T1000 (cell line): ENCODE measurements at places on chromosomes 2 and 18.

DNA sequence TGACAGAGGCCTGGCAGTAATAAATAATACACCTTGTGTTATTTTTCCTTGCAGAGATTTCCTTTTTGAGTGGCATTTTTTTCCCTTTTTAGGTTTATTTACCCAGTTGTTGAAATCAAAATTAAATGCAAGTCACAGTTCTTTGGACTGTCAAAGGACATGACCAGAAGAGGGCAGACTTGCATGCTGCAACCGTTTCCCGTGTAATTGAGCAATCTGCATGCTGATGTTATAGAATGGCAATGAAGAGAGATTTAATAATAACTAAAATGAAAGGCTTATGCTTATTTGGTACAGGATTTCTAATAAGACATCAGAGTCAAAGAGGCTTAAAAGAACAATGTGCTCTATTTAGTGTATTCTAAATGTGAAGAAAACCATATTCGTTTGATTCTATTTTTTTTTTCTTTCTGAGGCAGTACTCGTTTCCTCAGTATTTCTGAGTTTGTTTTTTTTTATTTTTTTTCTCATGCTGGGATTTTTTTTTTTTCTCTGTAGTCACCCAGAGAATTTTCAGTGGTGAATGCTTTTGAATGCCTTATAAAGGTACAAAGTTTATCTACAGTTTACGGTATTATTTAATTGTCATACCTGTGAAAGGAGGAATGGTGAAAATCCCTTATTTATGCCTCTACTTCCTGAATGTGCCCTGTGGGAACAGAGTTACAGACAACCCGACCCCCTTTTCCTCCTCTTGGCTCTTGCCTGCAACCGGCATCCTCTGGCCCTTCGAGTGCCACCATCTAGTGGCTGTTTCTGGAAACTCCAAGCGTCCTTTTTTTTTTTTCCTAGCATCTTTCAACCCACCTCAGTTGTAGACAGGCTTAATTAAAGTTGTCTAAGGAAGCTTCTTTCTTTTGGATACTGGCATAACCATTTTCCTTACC, 368.5 kb downstream of the LRRTM1 start:
- no peak for DNase-seq

DNA sequence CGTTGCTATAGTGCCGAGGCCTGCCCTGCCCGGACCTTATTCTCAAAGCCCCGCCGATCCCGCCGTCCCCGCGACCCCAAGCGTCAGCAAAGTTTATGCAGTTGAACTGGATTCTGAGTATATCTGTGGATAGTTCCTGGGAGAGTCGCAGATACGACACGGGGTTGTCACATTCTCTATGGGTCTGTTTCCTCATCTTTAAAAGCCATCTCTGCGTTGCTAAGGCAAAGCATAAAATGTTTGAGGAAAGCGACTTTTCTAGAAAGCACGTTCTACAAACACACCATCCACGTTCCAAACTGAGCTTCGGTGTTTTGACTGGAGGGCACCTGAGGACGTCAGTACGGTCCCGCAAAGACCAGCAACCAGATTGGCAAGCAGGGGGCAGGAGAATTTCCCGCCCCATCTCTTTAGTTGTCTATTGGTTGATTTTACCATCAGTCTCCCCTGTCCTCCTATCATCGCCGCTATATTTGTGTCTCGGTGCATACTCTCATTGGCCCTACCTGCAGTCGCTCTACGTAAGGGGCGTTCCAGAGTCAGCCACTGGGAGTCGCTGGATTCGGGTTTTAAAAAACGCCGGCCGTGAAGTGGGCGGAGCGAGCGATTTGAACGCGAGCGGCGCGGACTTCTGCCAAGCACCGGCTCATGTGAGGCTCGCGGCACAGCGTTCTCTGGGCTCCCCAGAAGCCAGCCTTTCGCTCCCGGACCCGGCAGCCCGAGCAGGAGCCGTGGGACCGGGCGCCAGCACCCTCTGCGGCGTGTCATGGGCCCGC, at the start of gene CENPA:
TSS of gene CENPA (plus strand) at position 626 of the 776 bp plus-strand sequence. CDS start at position 767, 141 bp downstream.
- DNase-seq: peak; percentile 92

GRCh38 chr2:231469583-231469950, 5.3 kb upstream of the NCL start:
- no peak for DNase-seq

DNA sequence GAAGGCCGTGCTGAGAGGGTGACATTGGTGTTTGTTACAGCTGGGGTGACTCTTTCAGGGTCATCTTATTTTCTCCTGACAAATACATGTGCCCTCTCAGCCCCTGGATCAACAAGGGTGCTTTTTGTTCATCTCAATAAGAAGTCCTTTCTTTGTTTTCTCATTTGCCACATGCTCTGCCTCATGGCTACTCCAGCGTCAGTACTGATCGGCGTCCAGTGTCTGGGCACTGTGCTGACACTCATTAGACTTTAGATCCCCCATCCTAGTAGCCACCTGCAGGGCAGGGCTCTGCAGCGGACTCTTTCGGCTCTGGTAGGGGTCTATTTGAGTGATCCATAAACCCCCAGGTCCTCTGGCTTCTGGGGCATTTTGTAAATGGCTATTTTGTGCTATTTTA, 38.4 kb downstream of the NPPC start:
- no peak for DNase-seq

- DNase-seq: no peak
These were observed 300.3 kb downstream of the NBAS start for GRCh38 chr2:15260835-15261234.

DNA sequence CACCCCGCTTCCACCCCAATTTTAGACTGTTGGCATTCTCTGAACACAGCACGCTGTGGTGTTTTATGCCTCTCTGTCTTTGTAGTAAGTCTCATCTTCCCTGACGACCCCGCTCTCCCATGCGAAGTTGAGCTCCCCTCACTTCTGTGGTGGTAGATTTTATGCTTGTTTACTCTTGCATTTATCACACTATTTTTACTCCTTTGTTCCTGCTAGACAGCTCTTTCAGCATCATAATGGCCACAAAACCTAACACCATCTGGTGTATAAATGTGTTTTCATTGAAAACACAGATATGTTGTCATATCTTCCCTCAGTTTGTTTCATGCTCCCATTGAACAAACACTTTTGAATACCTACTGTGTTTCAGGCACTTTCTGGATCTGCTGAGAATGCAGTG, 57.1 kb downstream of the PKP4 start:
- DNase-seq: no peak

DNA sequence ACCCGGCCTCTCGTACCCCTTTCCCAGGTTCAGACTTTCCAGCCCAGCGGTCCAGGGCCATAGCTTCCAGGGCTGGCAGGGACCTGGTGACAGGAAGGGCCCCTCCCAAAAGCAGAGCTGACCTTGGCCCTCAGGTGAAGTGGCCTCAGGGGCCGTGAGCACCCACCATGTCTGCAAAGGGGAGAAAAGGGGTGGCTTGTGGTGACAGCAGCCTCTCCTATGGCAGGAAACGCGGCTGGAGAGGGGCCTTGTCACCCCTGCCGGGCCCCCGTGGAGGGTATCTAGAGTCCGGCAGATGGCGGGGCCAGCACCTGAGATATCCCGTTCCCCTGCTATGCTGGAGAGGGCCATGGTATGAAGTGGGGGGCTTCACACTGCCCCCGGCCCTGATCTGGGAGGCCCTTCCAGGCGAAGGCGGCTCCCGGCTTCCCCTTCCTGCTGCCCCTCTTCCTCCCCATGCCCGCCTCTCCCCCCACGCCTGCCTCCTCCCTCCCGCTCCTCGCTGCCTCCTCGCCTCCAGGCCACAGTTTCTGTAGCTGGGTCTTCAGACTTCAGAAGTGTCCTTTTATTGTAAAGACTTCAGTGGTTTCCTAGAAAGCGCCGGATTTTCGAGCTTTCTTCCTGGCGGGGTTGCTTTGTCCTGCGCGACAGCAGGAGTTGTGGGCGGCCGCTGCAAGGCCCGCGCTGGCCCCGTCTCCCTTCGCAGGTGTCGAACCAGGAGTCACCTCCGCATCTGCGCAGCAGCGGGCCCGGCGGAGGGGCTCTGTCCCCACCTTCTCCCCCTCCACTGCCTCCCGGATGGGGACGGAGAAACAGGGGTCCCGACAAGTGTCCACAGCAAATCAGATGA, 240.5 kb upstream of the MYT1L start:
- no peak for DNase-seq

DNA sequence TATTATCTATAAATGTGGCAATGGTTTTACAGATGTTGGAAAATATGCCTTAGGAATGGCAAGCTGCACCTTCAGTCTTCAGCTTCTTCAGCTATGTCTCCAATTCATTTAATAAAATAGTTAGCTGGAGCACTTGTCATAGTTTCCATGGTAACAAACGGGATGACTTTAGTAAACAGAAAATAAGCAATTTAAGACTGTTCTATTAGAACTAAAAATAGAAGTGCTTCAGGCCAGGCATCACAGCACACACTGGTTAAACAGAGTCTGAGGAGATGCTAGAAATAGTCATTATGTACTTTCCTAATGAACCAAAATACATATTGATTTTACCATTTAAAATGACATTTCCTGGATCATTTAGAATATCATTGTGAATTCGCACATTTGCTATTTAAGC, 195.0 kb downstream of the GCA start:
- no peak for DNase-seq

DNA sequence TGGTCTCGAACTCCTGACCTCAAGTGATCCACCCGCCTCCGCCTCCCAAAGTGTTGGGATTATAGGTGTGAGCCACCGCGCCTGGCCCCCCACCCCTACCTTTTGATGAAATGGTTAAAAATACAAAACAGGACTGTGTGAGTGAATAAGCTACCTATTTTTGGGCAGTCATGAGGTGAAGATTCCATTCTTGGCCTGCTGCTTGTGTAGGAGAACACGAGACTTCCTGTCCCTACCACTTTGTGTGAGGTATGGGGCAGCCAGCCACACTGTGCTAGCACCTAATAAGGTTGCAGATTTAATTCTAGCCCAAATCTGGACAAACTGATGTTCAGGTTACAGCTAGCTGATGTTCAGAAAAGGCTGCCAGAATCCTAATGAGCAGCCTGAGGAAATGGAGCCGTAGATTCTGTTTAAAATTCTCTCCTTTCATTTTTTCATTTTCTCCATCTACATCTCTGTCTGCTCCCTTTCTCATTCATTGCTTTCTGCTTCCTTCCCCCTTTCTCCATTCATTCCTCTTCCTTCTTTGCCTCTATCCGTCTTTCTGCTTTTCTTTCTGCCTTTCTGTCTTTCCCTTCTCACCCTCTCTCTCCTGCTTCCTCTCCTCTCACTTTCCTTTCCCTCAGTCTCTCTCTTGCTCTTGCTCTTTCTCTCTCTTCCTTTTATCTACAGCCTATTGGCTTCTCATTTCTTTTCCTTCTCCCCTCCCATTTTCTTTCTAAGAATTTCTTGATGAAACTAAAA, 4.6 kb upstream of the LTBP1 start:
- no peak for DNase-seq

- no peak for DNase-seq
These were observed 39.9 kb downstream of the ADD2 start for GRCh38 chr2:70728128-70728527.

DNA sequence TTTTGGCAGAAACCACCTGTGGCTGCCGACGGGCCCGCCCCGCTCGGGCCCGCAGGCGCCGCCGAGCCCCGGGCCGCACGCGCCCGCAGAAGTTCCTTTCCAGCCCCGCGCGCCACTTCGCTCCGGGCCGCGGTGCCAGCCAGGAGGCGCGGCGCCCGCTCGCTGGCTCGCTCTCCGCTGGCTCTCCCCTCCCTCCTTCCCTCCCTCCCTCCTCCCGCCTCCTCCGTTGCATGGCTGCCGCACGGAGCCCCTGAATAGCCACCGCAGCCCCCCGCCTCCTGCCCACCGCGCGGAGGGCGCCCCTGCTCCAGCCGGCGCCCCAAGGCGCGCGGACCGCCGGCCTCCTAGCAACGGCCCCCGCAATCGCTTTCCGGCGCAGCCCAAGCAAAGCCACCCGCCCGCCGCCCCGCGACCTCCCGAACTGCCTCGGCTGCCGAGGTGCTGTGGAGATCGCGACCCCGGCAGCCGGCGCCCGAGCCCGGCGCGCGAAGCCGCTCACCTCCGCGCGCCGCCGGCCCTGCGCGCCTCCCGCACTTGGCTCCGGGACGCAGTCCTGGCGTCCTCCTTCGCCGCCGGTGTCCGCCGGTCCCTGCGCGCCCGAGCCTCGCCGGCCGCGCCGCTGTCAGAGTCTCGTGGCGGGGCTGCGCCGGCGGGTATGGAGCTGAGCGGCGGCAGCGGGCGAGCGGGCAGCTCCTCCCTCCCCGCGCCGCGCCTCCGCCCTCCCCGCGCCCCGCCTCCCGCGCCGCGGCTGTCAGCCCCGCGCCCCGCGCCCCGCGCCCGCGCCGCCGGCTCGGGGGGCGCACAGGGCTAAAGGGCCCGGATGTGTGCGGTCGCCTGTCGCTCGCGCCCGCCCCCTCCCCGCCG, at the start of gene ZBTB7C:
TSS of gene ZBTB7C (minus strand) at position 657 of the 864 bp plus-strand sequence.
- DNase-seq: no peak

GRCh38 chr18:64488698-64489097, 339.8 kb upstream of the LINC00305 start:
- DNase-seq: no peak

- no peak for DNase-seq
These were observed 57.4 kb upstream of the MSH2 start for GRCh38 chr2:47345590-47345924.
